ENCODE measurements at places on chromosomes 11 and 22. TPM values are rescaled to one million over a fixed set of nuclear protein-coding genes. Genes with fewer than 3 reads are reported as not detected.

The MUC5AC gene
- total RNA-seq = not detected

The CYP2D6 gene
- total RNA-seq = 2.5 TPM

The MGAT3 gene
- total RNA-seq = 3.6 TPM

The CRACR2B gene
- 14.1 TPM for total RNA-seq

The CCDC89 gene
- total RNA-seq = 0.76 TPM

DNA sequence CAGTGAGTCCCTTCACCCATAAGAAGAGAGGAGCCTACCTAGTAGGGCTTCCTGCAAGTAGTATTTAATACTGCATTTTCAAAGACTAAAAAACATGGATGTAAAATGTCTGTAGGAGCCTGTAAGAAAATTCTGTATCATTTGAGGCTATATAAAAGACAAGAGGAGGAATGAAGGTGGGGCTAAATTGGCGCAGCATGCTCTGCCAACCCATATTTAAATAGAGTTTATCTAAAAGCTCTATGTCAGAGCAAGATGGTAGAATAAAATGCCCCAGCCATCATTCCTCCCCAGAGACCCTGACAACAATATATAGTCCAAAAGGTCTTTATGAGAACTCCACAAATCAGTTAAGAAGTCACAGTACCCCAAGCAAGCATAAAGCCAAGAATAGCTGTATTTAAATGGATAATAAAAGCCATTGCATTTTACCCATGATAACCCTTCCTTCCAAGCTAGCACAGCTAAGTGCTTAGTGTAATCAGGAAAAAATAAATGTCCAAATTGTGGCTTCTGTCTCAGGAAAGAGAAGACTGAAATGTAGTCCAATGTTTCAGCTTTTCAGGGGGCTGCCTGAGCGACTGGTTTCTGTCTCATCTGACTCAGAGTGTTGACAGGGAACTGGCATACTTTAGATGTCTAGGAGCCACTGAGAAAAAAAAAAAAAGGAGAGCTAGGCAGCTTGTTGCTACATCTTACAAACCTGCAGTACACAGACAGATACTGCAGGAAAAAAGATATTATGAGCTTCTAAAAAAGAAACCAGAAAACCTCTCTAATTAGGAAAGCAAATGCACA, 258.6 kb downstream of the METTL15 start:
- DNase-seq = no peak

DNA sequence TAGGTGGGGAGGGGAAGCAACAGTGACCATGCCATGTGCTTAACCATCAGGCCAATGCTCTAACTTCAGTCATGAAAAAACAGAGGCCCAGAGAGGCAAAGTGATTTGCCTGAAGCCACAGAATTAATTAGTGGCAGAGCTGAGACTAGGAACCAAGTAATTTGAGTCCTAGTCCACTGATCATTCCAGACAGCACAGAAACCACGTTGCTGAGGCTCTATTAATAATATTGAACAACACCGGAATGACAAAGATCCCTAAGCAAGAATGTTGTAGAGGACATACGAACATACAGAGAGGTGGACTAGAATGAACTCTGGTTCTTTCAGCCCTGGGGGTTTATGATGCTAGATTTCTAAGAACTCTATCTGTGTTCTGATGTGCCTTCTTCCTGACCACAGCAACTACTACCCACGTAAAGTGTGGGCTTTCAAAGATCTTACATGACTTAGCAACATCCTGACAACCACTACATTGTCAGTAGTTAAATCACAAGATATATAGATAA, 92.3 kb downstream of the GAB2 start:
- DNase-seq = peak; percentile 65

- no peak for DNase-seq
Observed at GRCh38 chr11:76753449-76753848, 29.7 kb upstream of the TSKU start.

DNA sequence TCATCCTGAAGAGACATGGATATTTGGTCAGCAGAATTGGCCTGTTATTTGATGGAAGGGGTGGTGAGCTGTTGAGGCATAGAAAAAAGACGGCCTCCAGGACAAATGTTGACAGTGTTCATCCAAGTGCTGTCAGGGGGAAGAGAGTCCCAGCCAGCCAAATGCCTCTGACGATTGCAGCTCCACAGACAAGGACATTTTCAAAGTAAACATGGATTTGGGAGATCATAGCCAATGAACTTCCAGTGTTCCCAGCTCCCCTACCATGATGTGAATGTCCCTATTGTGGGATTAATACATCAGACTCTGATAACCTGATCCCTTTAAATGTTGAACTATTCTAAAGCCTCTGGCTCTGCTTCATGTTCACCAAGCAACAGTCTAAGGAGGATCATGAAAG, 31.2 kb upstream of the PSMA1 start:
- no peak for DNase-seq

- no peak for DNase-seq
Observed at GRCh38 chr11:10600570-10601248, 32.2 kb upstream of the LYVE1 start.
